Left hindlimb (tissue), 1 donor: ENCODE measurements at places on chromosomes 6 and 20.

GRCh38 chr6:80465513-80465912 is 359.0 kb downstream of the BCKDHB start:
- no peak for DNase-seq

DNA sequence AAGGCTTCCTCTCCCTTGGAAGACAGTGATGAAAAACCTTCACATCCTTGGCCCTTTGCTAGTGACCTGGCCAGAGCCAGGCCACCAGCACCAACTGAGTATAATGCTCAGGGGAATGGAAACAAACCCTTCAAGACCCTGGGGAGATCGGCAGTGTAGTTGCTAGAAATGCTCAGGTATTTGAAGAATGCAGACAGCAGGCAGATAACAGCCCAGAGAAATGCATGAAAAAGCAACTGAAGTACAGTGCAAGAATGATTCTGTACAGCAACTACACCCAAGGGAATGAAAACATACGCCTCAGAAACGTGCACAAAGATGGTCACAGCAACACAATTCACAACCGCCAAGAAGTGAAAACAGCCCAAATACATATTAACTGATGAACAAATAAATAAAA is 41.1 kb downstream of the PPP1R3G start:
- no peak for DNase-seq

GRCh38 chr6:128438393-128438792 is 82.0 kb downstream of the PTPRK start:
- DNase-seq, result peak; percentile 34

DNA sequence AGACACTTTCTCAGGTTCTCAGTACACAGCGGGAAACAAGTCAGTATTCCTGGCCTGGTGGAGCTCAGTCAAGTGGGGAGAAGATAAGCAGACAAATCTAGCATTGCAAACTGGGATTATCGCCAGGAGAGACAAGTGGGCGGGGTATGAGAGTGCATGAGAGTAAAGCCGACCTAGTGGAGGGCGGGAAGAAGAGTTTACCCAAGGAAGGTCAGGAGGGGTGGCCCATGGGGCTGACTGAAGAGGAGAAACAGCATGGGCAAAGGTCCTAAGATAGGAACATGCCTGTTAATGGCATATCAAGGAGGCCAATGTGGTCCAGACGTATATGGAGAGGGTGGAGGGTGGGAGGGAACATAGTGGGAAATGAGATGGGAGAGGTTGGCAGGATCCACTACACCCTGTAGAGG is 12.4 kb upstream of the CSNK2A1 start:
- no peak for DNase-seq

DNA sequence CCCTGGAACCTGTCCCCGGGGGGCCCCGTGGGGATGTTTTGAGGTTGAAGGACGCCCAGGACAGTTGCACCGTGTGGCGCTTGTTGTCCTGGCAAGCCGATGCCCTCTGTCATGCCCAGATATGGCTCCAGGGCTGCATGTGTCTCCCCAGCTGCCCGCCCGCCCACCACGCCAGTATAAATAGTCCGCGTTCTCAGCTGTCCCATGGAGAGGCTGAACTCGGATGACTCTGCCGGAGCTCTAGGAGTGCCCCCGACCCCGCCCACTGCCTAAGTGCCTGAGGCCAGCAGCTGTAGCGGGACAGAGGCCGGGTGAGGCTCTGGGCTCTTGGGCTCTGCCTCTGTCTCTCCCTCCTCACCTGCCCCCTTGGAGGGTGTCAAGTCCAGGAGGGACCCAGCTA is 83.0 kb upstream of the GATA5 start:
- DNase-seq, result peak; percentile 79

GRCh38 chr6:56515081-56515905 is 127.4 kb downstream of the DST start:
- no peak for DNase-seq

- no peak for DNase-seq
Observed at GRCh38 chr6:151443454-151443853, 8.5 kb downstream of the RMND1 start.

- DNase-seq, result no peak
Observed at GRCh38 chr20:21710863-21711431, 5.5 kb downstream of the PAX1 start.

- no peak for DNase-seq
Observed at GRCh38 chr6:96212066-96212465, 196.3 kb downstream of the FUT9 start.

DNA sequence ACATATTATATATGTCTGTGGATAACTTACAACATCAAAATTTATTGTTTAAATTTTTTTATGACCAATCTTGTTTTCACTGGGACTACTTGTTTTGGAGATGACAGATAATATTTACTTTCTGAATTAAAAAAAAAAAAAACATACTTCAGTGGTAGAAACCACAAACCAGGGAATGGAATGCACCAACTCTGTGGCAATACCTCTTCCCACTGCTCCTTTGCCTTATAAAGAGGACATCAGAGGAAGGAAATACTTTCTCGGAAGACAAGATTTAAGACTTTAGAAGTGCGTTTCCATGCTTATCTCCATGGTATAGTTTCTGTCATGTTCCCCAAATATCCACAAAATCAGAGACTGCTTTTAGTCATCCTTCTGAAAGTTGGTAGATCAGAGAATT is 1241.1 kb upstream of the EYS start:
- no peak for DNase-seq

DNA sequence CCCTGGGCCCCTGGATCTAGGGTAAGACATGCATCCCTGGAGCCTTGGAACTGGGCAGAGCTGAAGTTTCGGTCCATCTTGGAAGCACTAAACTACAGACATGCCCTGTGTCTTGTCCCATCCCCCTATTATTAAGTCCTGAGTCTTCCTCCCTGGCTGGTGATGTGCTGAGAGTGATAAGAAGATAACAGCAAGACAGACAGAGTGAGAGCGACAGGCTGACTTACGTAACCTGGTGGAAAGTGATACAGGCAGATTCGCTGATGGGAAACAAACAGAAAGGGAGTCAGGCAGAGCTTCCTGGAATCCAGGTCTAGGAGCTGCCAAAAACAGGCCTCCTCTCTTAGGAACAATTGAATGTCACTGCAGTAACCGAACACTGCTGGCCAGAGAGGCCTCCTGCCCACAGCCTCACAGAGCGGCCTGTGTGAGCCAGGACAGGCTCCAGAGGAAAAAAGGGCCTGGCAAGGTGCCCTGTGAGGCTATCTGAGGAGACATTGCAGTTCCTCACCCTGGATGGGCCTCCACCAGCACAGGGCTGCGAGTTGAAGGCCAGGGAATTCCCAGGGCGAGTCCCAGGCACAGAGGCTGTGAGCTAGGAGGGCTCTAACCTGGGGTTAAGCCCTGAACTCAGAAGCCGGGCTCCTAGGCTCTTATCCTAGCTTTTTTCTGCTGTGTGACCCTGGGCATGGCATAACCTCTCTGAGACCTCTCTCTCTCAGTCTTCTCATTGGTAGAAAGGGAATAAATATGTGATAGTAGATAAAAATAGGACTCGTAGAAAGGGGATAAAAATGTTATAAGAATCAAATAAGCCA is 34.2 kb upstream of the B4GALT5 start:
- peak; percentile 86 for DNase-seq

DNA sequence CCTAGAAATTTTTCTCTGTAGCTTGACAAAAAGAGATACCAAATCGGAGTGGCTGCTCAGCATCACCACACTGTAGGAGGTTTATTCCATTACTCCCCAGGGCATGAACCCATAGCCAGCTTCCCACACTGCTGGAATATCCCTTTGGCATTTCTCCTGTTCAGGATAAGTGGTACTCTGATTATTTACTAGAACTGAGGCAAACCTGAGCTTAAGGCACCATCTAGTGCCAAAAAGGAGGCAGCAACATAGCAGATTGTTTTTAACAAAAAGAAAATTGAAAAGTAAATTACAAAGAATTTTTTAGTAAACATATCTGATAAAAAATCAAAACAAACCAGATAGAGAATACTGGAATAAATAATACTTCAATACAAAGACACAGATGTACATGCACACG is 181.7 kb downstream of the WDR27 start:
- no peak for DNase-seq

- no peak for DNase-seq
Observed at GRCh38 chr6:113629975-113630737, 227.0 kb upstream of the MARCKS start.

DNA sequence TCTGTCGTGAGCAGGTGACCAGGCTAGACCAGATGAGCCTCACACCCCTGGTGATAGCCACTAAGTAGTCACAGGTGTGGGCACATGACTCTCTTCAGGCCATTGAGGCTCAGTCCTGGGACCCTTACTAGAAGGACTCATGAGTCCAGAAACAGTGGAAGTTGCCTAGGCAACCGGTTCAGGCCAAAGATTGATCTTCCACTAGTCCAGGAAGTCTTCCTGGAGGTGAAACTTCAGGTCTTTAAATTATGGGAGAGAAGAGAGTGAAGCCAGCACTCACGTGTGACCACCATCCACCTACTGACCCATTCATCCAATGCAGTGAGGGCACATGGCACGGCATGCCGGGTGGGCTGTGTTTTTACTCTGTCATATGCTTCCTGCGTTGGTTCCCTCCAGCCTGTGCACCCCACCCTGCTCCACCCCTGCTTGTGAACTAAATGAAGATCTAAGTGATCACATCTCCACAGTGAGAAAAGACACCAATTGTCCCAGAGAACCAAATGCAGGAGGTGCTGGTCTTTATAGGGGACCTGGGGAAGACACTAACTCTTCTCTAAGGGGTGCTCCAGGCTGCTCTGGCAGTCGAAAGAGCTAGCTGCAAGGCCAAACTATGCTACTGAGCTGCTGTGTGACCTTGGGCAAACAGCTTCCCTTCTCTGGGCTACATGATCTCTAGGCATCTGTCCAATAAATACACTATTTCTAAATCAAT is 12.5 kb upstream of the STX16 start:
- DNase-seq, result no peak

GRCh38 chr20:51966296-51966971 is 164.1 kb upstream of the SALL4 start:
- peak; percentile 51 for DNase-seq

DNA sequence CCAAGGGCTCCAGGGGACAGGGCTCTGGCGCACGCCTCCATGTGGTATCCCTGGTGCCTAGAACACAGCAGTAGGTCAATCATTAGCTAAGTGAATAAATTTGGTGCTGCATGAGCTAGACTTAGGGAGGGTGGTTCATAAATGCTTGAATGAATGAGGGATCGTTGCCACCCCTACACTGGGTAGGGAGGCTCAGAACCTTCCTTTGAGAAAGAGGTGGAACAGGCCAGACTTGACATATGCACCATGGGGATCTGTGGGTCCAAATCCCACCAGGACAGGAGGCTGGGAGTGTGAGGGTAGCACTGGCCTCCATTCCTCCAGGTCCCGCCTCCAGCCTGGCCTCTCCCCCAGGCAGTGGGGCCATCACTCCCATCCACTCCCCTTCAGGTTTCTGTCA is 13.8 kb downstream of the TEAD3 start:
- DNase-seq, result no peak

DNA sequence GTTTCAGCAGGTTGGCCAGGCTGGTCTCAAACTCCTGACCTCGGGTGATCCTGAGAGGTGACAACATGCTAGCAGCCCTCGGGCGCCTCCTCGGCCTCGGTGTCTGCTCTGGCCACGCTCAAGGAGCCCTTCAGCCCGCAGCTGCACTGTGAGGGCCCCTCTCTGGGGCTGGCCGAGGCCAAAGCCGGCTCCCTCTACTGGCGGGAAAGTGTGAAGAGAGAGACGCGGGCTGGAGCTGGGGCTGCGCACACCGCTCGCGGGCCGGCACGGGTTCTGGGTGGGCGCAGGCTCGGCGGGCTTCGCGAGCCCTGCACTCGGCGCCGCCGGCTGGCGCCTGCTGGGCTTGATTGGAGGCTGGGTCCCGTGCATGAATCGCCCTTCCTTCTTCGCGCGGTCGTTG is 80.8 kb upstream of the RBM24 start:
- DNase-seq, result no peak

DNA sequence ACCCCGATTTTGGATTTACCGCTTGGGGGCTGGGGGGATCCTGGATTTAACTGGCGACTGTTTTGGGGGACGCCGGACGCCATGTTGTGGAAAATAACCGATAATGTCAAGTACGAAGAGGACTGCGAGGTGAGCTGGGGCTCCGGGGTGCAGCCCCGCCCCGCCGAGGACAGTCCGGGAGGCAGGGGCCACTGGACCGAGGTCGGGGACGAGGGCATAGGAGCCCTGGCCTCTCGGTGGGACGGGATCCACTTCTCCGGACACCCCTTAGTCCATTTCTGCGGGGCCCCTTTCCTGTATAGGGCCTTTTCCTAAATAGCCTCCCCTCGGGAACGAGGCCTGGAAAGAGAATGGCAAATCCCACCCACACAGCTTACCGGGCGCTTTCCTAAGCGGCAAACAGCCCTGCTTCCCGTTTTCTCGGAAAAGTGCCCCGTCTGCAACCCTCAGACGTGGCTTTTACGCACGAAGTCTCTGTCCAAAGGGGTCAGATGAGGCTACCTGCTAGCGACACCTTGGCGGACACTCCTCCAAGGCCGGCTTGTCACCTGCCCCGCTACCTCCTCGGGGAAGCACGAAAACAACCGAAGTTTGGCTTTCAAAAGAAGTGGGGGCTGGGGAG is 469 bp downstream of the TFAP2C start:
- DNase-seq, result no peak

DNA sequence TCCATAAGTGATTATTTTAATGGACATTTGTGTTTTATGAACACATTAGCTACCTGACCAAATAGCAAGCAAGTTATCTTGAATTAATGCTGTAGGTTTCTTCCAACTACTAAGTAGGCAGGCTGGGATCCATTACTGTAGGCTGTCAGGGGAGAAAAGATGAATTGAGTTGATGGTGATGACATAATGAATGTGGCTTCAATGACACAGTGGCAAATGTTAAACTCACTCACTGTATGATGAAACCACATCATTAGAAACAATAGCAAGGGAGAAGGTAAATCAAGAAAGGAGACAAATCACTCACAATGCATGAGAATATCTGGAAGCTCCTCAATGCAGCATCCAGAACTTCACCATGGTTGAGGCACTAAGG is 529.7 kb upstream of the CITED2 start:
- no peak for DNase-seq

GRCh38 chr20:44780226-44780625 is 30.1 kb downstream of the RIMS4 start:
- DNase-seq, result no peak

- DNase-seq, result no peak
Observed at GRCh38 chr20:35888657-35889056, 65.6 kb downstream of the SCAND1 start.

GRCh38 chr6:7269816-7270215 is 43.2 kb downstream of the SSR1 start:
- DNase-seq, result no peak

DNA sequence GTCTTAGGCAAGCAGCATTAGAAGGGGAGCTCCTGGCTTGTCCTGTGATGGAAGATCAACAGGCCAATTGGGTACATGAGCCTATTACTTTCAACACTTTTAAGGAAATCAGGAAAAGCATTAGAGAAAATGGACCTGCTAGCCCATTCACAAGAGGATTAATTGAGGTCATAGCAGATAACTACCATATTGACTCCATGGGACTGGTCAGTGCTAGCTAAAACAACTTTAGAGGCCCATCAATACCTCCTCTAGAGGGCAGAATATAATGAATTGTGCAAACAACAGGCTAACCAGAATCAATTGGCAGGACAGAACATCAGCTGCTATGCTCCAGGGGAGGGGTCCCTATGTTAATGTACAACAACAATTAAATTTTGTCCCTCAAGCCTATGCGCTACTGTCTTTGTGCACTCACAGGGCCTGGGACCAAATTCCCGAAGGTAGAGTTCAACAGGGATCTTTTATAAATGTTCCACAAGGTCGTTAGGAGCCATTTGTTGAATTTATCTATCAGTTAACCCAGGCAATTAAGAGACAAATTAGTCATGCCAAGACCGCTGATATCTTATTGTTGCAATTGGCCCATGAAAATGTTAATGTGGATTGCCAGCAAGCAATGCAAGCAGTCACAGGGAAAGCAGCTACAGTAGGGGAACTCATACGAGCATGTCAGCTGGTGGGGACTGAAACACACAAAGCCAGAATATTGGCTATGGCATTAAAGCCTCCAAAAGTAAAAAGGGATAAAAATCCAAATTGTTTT is 106.6 kb upstream of the BTN3A2 start:
- no peak for DNase-seq
